NCI-H2081 treated with DMSO at 0.1 percent for 48 hours (cell line): ENCODE measurements at places on chromosomes 3 and 15.

DNA sequence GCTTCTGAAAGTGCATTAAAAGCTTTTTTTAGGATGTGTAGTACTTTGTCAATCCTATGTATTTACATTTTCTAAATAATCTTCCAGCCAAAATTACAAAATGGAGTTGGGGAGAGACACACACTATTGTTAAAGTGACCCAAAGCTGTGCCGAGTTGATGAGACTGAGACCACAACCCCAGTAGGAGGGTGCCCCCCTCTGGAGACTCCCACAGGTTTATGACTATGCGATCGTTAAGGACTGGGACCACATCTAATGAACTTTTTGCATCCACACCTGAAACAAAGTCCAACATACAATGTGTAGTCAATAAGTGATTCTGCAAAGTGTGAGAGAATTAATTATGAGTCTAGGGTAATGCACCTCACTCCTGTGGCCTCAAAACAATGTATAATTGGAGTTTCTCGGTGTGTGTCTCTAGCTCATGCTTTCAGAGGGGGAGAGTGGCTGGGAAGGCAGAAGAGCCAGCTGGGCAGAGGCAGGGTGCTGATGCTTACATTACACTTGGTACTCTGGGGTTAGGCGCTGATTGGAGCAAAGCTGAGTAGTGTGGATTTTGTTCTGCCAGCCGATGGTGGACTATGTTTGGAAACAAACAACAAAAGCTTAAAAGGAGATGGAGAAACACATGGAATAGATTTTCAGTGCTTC is 102.8 kb downstream of the KCNH8 start:
- peak; percentile 59 for DNase-seq

DNA sequence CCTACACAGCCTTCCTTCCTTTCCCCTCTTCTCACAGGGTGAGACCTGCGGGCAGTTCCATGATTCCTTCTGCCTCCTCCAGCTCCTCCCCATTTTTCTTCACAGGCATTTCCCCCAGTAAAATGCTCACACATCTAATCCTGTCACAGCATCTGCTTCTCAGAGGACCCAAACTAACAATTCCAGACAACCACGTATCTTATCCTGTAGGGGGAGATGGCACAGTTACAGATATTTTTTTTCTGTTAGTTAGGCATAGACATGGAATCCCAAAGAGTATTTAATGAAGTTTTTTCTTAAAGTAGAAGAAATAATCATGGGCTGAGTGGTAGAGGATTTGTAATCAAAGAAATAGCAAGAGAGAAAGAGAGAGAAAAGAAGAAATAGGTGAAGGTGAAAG is 373.1 kb upstream of the ADAMTS9 start:
- DNase-seq, result no peak

- DNase-seq, result no peak
Measured at GRCh38 chr3:8765528-8765927, 3.9 kb downstream of the OXTR start.

DNA sequence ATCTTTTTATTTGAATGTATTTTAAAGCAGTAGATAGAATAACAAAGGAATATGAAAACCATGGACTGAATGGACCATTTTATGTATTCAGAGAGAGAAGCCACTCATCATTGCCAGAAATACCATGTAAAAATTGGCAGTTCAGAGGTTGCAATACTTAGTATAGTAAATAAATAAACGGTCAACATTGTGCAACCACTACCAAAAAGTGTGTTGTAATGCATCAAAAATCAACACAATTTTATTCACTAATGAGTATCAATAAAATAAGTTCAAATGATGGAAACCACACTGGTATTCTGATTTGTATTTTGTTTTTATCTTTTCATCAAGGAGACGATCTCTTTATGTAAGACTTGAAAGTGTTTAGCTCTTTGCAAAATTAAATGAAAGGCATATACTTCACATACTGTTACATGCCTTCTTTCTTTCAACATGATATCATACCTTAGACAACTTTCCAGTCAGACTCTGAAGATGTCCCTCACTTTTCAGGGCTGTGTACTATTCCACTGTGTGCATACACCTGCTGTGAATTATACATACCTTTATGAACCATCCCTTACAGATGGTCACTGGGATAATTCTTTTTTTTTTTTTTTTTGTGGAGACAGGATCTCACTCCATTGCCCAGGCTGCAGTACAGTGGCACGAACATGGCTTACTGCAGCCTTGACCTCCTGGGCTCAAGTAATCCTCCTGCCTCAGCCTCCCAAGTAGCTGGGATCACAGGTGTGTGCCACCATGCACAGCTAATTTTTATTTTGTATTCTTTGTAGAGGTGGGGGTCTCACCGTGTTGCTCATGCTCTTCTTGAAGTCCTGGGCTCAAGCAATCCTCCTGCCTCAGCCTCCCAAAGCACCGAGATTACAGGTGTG is 40.3 kb downstream of the CCK start:
- DNase-seq, result no peak

- DNase-seq, result no peak
Measured at GRCh38 chr3:178267158-178267844, 268.9 kb upstream of the KCNMB2 start.

- no peak for DNase-seq
Measured at GRCh38 chr3:48014358-48014757, 1.9 kb downstream of the MAP4 start.

DNA sequence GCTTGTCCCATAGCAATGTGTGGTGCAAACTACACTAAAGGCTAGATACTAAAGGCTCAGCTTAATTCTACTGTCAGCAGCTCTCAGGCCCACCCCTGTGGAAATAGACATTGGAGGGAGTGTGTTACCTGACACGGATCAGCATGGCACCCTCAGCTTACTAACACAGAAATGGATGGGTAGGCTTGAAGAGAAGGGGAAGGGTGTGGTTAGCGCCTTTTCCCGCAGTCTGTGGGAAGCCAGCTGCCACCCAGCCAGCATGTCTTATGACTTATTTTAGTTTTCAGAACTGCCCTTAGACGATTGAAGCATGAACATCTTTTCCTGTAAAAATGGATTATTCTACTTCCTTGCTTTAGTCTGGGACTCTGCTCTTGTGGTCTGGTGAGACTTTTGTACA is 25.8 kb upstream of the ADPGK start:
- DNase-seq, result no peak
